HS-5 (cell line): ENCODE measurements at places on chromosomes 7 and 10.

DNA sequence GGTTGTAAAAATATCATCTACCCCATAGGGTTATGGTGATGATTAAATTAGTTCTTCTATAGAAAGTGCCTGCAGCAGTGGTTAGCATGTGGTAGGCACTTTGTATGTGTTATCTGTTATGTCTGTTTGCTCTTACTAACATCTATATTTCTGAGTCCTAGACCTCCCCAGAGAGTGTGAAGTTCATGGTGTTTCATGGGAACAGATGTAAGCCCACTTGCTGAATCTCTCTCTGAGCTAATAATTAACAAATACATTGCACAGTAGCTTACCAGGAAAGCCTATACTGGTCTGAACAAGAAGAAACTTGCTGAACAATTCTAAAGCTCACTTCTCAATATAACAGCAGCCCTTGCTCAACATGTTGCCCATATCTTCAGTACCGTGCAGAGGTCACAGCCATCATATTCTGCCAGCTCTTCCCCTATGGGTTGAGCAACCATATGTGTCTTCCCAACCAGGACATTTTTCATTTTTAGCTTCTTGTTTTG is 100.1 kb downstream of the NPSR1 start:
- DNase-seq: no peak

DNA sequence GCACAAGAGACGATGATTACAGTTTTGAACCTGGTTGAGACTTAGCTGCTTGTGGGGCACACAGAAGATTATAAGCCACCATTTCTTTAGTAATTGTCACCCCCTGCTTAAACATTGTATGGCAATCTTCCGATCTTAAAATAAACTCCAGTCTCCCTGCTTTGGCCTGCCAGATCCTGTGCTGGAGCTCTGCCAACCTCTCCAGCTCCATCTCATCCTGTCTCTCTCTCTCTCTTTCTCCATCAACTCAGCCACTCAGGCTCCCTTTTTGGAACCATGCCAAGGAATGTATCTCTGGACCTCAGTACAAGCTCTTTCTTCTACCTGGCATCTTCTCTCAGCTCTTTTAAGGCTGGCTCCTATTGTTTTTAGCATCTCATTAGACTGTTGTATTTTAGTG is 1053.2 kb downstream of the REEP3 start:
- DNase-seq: no peak

DNA sequence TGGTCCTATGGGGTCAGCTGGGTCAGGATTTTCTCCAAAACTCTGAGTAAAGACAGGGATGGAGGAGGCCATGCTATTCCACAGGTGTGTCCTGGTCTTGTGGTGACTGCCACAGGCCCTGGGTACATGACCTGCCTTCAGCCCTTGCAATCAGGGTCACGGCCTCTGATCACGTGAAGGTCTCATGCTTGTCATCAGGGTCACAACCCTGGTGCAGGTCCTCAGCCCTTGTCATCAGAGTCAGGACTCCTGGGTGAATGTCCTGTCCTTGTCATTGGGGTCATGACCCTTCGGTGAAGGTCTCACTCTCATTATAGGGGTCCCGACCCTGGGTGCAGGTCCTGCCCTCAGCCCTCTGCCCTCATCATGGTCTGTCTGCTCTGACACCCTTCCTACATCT is 21.9 kb upstream of the TBRG4 start:
- DNase-seq: no peak

DNA sequence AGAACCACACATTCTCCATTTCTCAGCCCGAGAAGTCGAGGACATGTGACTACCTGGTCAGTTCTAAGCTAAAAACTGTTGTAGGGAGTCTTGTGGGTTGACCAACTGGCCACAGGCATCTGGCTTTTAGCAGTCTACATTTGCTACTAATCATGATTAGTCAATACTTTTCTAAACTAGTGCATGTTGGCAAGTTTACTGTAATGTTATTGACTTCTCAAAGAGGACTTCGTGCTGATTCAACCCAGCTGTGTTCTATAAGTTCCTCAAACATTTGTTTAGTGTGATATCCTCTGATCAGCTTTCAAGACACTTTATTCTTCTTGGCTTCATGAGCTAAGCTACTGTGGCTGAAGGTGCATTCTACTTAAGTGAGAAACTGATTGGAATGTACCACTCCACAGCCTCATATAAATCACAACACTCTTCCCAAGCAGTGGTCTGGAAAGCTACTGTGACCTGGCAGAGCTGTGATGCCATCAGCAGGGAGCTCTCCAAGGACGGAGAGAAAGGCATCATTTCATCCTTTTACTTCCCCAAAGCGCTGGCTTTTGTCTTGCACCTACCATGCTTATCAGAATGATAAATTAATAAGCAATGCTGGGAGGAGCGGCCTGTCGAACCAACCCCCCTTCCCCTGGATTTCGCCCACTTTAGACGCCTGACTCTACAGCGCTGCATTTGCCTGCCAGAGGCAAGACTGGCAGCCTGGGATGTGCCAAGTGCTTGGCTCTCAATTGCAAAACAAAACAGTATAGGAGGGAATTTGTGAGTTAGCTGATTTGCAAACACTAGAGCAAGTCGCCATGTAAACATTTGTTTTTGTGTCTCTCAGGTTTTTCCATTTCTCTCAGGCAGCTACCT is 206.7 kb upstream of the PLXNA4 start:
- peak; percentile 73 for DNase-seq

- DNase-seq: peak; percentile 8
Observed at GRCh38 chr7:152341039-152341913, 94.5 kb downstream of the KMT2C start.

DNA sequence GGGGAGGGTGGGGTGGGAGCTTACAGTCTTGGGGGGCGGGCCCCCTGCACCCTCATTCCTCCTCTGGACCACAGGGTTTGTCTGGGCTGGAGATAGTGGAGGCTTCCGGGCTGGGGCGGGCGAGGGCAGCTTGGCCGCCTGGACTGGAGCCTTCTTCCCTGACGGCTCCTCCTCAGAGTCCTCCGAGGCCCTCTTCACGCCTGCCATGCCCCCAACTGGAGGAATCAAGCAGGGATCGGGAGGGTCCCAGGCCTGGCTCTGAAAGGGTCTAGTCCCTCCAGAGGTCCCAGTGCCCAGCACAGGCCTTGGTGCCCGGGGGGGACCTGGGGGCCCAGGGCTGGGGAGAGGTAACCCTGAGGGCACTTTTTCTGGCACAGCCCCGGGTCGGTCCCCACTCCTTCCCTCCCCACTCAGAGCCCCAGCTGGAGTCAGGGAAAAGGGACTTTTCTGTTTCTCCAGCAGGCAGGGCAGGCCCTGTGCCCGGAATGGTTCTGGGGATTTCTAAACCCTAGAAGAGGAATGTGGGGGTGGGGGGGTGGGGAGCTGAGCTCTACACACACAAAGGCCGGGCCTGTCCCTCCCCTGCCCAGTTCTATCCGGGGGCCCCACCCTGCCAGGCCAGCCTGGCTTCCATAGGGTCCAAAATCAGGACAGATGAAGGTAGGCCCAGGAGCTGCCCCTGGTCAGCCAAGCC is 11.6 kb downstream of the MICALL2 start:
- DNase-seq: no peak

DNA sequence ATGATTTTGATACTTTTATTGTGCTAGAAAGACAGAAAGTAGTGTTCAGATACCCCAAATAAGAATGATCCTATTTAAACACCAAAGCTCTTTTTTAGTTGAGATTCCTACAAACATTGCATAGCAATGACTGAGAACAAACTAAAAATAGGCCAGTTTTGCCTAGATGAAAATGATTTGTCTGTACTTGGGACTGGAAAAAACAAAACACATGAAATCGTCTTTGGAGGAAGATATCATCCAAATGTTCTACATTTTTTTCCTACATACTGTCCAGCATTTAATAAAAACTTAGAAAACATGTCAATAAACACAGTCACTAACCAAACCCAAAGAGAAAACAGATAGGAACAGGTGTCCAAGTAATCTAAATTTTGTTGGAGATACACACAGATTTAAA is 111.6 kb upstream of the MEOX2 start:
- no peak for DNase-seq

- no peak for DNase-seq
Observed at GRCh38 chr7:154906201-154906600, 96.7 kb downstream of the PAXIP1 start.

DNA sequence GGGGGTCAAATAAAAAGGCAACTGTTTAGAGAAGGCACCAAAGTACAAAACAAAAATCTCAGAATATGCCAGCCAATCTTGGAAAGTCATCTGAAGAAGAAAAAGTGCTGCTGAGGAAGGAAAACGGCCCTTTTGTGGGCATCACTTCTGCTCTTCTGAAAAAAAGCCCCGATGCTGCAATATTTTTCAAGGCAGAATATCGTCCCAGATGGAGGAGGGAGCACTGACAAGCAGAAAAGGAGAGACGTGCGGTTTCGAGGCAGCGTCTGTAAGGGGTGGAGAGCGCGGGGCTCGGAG is 959 bp upstream of the ATRNL1 start:
- DNase-seq: no peak

DNA sequence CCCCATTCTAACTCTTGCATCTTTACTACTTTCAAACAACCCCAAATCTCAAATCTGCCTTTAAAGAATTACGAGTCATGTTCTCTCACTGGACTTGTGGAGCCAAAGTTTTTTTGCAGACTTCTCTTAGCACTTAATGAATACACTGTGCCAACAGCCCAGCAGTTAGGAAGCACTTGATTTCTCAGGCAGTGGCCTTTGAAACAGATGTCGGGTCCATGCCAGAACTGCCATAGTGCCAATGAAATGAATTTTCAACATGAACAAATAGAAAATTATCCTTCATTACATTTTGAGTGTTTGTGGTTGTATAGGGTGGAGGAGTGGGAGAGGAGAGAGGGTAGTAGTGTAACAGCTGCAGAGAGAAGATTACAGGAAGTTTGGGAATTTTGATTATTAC is 5.9 kb downstream of the BORCS7 start:
- no peak for DNase-seq

GRCh38 chr10:79028451-79029010 is 40.2 kb upstream of the ZMIZ1 start:
- no peak for DNase-seq

- no peak for DNase-seq
Observed at GRCh38 chr7:132654150-132654549, 77.9 kb upstream of the PLXNA4 start.

DNA sequence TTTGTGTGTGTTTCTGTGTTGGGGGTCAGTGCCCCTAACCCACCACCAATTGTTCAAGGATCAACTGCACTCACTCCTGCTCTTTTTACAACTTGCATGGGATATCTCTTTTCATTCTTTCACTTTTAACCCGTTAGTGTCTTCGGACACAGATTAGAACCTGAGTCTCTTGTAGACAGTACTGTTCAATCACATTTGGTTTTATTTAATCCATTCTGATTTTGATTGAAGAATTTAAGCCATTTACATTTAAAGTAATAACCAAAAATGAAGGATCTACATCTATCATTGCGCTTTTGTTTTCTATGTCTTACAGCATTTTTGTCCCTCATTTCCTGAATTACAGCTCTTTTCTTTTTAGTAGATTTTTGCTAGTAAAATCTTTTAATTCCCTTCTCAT is 43.6 kb downstream of the ZNF248 start:
- DNase-seq: no peak

DNA sequence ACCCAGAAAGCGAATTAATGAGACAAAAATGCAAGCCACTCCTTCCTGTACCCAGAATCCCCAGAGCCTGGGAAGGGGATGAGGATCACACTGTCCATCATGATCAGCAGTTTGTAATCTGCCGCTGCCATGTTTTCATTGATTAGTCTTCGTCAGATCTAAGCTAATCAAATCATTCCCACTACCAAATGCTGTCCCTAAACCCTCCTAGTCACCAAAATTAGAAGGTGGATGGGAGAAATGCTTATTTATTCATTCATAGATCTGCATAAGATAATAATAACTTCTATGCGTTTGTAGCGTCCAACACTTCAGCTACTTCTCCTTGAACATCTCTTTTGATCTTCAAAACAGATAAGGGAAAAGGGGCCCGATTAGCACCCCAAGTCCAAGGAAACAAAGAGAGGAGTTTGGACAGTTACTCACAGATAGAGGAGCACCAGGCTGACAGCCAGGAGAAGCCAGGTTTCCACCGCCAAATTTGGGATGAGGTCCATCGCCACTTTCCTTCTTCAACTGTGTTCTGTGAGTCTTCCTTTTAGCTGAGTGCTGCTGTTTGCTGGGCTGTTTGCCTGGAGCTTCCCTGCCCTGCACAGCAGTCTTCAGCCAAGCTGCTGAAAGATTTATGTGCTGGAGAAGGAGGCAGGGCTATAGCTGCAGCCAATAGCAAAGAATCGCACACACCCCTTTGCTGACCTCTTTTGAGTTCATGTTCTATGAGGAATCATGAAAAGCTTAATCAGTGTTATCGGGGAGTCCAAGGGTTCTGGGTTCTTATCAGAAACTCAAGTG is at the start of gene CYP3A5:
CYP3A5 (minus strand) TSS at position 597 of the 792 bp plus-strand sequence; CDS start at position 497, 100 bp downstream.
- no peak for DNase-seq

- DNase-seq: no peak
Observed at GRCh38 chr10:29543715-29544114, 91.1 kb downstream of the SVIL start.

GRCh38 chr10:91909117-91909677 is at the start of gene FGFBP3:
TSS of gene FGFBP3 (minus strand) at chr10:91909486. CDS start at chr10:91908969, 517 bp downstream.
- no peak for DNase-seq

DNA sequence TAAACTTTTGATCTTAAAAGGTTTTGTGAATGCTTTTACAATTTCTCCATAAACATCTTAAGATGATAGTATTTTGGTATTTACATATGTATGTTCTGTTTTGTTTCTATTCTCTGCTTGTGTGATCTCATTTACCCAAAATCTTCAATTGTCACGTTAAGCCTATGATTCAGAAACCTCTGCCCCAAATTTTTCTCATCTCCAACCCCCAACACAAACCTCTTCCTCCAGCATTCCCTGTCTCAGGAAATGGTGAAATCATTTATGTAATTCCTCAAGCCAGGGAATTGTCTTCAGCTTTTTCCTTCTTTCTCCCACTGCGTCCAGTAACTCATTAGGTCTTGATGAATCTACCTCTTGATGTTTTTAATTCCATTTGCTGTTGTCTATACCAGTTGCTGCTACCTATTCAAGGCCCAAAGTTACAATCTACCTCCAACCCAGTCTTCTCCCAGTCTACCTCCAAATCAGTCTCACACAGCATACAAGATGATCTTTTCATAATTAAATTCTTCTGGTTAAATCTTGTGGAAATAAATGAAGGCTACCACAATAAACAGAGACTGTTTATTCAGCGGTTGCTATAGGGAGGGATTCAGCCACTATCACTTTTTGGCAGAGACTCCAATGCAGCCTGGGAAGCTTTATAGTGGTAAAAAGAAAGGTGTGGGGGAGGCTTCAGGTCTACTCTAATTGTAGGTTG is 5.8 kb downstream of the CFAP69 start:
- peak; percentile 53 for DNase-seq

DNA sequence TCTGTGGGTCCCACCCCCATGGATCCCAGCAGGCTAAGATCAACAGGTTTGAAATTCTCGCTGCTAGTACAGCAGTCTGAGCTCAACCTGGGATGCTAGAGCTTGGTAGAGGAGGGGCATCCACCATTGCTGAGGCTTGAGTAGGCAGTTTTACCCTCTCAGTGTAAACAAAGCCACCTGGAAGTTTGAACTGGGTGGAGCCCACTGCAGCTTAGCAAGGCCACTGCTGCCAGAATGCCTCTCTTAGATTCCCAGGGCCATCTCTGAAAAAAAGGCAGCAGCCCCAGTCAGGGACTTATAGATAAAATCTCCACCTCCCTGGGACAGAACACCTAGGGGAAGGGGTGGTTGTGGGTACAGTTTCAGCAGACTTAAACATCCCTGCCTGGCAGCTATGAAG is 190.0 kb upstream of the CACNA2D1 start:
- DNase-seq: no peak
